ENCODE measurements at places on chromosomes 7 and 10.

DNA sequence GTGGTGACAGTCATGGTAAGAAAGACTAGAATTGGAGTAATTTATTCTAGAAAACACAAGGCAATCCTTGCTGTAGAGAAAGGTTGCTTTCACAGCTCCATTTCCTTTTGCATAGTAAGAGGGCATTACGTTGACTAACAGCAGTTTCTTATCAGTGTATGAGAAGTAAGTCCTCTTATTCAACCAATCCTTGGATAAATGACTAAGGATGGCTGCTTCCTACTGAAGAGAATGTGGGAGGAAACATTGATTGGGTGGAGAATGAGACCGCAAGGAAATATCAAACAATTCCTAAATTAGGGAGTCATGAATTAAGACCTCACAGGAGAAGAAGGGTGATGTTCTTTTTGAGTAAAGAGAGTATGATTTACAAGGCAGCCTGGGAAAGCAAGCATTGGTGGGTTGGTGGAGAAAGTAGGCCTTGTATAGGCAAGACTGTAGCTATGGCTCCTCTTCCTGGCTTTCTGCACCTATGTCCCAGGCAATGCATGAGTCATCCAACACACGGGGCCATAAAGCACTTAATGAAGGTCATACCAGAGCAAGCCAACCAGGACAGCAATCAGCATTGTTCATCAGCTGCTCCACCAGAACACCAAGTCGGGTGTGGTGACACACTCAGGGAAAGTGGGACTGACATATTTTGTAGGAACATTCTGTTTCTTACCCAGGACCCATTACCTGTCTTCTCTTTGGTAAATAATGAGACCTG lies 5.6 kb downstream of the MGAM start:
- no peak for DNase-seq

DNA sequence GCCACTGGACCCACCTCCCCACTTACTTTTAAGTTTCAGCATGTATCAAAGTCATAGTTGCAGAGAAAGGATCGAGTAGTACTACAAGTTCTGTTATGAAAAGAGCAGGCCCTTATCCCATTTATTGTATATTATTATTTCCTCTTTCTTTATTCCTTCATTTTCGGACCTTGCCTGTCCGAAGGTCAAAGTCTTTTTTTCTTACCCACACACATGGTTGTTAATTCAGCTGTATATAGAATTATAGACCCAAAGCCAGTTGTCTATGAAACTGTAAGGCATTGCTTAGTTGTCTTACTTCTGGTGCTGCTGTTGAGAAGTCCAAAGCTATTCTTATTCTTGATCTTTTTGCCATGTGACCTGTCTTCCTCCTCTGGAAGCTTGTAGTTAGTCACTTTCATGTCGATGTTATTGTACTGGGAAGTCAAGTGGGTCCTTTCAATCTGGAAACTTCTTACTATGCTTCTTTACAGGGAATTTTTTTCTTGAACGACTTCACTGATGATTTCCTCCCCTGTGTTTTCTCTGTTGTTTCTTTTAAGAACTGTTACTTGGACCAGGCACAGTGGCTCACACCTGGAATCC lies 8.3 kb downstream of the NUDT5 start:
- no peak for DNase-seq

DNA sequence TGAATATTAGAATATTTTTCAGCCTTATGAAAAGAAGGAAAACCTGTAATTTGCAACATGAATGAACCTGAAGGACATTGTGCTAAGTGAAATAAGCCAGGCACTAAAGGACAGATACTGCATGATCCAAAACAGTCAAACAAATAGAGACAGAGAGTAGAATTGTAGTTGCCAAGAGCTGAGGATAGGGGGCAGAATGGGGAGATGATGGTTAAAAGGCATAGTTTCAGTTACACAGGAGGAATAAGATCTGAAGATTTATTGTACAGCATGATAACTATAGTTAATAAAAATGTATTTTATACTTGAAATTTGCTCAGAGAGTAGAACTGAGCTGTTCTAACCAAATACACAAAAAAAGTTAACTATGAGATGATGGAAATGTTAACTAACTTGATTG lies 149.0 kb upstream of the TMEM106B start:
- no peak for DNase-seq

DNA sequence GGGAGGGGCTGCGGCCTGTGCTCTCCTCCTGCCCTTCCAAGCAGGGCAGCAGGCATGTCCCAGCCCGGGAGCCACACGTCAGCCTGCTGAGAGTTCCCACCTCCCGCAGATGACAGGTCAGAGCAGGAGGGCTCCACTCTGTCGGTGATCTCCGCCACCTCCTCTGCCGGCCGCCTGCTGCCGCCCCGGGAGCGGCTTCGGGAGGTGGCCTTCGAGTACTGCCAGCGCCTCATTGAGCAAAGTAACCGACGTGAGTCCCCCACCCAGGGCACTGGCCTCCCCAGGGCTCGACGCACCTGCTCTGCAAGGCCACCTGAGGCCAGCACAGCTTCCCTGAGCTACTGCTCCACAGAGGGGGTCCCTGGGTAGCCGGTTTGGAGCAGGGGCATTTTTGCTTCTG lies 9.4 kb downstream of the AP5Z1 start:
- no peak for DNase-seq

- DNase-seq, result no peak
These were observed 93.6 kb downstream of the SNX10 start for GRCh38 chr7:26385240-26385639.

- no peak for DNase-seq
These were observed 41.7 kb downstream of the AKR1E2 start for GRCh38 chr10:4867520-4868356.

DNA sequence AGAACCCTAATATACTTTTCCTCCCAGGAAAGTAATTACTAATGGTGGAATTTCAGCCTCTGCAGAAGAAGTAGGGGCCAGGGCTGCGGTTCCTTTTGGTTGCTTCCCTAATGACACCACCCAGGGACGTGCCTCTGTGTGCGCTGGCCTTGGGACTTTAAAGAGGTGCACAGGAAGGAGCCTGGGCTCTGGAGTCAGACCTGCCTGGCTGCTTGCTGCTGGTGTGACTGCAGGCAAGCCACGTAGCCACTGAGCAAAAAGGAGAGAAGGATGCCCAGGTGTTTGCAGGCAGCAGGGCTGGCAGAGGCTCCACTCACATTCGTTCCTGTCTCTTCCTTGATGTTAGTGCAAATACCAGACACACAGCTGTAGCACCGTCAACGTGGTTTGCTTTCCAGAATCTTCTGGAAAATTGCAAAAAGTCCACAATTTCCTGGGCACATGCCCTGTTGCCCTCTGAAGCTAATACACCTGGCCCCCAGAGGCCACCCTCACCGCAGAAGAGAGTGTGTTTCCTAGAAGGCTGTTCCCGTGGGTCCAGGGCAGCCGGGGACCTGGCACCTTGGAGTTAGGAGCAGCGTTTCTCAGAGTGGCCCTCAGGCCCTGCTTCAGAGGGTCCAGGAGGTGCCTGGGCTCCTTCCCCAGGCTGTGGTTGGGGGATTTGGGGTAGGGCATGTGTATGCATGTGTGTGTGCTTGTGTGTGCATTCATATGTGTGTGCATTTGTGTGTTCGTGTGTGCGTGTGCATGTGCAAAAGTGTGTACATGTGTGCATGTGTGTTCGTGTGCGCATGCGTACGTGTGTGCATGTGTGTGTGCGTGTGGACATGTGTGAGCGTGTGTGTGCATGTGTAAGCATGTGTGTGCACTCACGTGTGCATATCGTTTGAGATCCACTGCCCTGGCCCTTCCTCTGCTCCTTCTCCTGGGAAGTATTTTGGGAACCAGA lies 12.8 kb upstream of the PRKAG2 start:
- no peak for DNase-seq

DNA sequence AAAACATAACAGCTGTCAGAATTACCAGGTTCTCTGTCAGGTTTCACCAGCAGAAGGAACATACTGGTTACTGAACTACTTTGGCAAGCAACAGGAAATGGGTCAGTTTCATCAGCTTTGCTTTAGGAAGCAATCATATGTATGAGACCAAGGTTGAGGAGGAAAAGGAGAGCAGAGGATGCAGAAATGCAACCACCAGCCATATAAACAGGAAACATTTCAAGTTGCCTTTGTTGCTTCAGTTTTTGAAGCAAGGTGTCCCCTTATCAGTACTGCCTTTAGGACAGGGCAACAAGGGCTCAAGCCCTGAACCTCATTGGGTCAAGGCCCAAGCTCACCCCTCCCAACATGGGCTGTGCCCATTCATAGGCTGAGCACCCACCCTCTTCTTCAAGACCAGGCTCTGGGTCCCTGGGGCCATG lies 10.2 kb downstream of the HIPK2 start:
- no peak for DNase-seq

DNA sequence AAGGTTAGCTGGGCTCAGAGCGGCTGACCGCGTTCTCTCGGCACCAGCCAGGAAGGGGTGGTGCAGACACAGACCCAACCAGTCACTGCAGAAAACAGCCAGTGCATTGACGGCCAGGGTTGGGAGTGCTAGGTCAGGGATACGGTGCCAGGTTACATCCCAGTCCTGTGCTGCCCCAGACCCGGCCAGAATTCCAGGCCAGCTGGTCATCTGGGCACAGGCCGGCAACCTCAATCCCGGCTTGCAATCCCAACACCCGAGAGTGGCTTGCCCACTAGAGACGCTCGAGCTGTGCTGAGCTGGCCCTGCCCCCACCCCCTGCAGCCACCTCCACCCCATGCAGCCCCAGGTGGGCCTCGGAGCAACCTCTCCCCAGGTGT lies 3.8 kb downstream of the PRAP1 start:
- no peak for DNase-seq

DNA sequence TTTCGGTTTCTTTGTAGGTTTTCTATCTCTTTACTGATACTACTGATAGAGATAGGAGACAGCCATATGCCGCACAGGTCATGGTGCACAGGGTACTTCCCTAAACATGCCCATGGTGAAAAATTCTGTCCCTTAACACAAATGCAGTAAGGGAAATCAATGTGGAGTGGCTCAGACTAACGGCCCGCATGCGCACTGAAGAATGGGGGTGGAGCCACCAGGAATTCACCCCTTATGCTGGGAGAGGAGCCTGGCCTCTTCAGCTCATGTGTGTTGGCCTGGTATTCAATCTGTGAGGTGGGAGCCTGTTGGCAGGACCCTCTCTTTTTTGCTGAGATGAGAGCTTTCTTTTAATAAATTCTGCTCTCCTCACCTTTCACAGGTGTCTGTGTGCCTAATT lies 8.4 kb upstream of the URGCP start:
- no peak for DNase-seq

GRCh38 chr7:17493446-17493845 lies 195.0 kb downstream of the AHR start:
- no peak for DNase-seq

- DNase-seq, result no peak
These were observed 178.1 kb downstream of the CALN1 start for GRCh38 chr7:72234086-72234485.

All from anterior cingulate cortex (tissue), 58 donors.